ENCODE measurements at places on chromosomes 3 and 15.
A peak's percentile ranks its signal among the peaks of the same experiment; 100 is the strongest.

DNA sequence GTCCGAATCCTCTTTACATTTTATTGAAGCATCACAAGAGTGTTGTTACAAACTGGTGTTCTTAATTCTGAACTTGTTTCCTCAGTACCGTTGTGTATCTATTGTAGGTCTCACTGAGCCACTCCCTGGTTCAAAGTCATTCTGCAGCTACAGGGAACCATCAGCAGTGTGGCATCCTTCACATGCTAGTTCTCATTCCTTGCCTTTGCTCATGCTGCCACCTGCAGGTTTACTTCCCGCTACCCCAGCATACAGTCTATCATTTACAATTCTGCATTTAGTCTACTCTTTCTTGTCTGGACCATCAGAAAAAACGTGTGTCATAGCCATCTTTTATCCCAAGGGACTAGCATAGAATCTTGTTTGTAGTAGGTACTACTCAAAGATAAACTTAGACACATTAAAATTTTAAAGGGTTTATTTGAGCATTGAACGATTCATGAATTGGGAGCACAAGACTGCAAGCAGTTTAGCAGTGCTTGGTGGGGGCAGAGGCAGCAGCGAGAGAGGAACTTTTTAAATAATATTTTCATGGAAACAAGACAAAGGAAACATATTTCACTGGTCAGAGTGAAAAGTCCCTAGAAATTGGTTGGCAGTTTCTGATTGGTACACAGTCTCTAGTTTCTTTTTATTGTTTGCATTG, 402.1 kb downstream of the CADM2 start:
- DNase-seq = peak; percentile 10

GRCh38 chr3:14465425-14465824, 63.0 kb downstream of the SLC6A6 start:
- DNase-seq = no peak

DNA sequence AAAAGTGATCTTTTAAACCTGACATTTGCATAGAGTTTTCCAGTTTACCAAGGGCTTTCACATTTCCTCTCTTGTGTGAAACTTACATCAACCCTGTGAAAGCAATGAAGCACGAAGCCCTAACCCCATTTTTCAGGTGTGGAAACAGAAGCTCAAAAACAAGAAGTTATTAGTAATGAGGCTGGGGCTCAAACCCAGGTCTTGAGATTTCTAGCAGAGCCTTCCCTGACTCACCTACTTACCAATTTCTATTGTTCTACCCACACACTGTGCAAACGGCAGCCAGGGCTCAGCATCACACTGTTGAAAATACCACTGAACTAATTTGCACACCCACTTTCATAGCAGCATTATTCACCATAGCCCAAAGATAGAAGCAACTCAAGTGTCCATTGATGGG, 117.8 kb upstream of the IGF1R start:
- no peak for DNase-seq

DNA sequence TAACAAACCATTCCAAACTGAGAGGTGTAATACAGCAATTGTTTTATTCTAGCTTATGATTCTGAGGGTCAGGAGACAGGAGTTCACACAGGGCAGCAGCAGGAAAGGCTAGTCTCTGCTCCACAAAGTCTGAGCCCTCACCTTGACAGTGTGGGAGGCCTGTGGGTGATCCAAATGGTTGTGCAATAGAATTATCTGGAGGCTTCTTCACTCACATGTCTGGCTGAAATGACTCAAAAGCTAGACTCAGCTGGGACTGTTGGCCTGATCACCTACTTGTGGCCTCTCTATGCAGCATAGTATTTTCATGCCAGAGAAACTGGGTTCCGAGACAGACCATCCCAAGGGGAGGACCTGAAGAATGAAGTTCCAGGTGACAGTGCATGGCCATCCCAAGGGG, 233.9 kb upstream of the UBE2E2 start:
- DNase-seq = no peak

Measured in inflammatory macrophage (primary cell).